ENCODE measurements at places on chromosomes 1 and 21. TPM values are rescaled to one million over a fixed set of nuclear protein-coding genes. Genes with fewer than 3 reads are reported as not detected.

DNA sequence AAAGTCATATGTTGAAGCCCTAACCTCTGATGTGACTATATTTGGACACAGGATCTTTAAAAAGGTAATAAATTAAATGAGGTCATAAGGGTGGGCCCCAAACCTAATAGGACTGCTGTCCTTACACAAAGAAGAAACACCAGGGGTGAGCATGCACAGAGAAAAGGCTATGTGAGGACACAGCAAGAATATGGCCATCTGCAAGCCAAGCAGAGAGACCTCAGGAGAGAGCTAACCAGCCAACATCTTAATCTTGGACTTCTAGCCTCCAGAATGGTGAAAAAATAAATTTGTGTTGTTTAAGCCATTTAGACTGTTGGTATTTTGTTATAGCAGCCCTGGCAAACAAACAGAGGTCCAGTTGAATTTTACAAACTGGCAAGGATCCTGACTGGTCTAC lies 223.9 kb downstream of the LTN1 start:
- no peak for DNase-seq

GRCh38 chr1:7406641-7407543 lies 364.2 kb upstream of the VAMP3 start:
- peak; percentile 77 for DNase-seq

- no peak for DNase-seq
These were observed 21.3 kb downstream of the VN1R5 start for GRCh38 chr1:247277191-247277590.

DNA sequence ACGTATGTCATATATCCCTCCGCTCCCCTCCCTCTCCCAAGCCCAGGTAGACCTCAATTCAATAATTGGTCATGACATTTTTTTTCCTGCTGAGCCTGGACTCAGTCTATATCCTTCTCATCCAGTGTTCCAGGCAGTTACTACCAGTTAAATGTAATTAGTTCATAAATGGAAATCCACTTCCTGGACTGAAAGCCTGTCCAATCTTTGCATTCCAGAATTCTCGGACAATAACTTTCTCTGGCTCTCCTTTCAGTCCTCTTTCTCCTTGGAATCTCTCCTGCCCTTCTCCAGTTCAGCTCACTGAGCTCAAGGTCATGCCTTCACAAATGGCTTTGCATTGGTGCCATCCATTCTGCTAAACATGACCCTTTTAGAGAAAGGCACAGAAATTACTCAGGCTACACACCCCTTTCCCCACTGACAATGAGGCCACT lies 34.8 kb downstream of the VWA5B1 start:
- DNase-seq = no peak

GRCh38 chr1:176976225-176976624 lies 188.3 kb downstream of the ASTN1 start:
- DNase-seq = no peak

DNA sequence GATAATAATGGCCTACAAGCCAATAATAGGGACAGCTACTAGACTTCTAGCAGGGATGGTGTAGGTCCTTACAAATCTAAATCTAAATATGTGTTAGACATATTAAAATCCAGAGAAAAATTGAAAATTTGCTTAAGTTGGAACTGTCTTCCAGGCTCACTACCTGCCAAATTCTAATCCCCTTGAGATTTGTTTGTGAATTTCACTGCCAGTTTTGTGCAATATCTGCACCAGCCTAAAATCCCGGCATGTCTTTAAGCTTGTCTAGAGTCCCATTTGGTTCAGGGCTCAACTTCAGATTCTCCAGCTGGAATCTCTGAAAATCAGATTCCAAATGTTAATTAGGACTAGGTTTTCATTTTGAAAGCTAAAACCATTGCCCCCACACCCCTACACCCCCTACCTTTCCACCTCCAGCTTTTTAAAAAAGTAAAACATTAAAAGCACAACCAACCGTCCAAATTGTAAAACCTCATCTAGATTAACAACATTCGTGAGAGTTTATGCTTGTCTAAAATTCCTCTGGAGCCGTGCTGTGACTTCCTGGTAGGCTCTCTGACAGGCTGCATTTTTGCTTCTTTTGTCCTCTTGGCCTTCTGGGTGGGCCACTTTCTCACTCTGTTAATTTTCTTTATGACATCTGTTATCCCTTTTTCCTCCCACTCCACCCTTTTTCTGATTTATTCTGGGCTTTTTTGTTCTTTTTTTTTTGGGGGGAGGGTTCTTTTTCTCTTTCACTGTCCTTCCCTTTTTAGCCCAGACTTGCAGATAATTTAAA lies 348.7 kb downstream of the PAPPA2 start:
- no peak for DNase-seq

GRCh38 chr1:150271291-150271959 lies 1.2 kb upstream of the C1orf54 start:
- no peak for DNase-seq

DNA sequence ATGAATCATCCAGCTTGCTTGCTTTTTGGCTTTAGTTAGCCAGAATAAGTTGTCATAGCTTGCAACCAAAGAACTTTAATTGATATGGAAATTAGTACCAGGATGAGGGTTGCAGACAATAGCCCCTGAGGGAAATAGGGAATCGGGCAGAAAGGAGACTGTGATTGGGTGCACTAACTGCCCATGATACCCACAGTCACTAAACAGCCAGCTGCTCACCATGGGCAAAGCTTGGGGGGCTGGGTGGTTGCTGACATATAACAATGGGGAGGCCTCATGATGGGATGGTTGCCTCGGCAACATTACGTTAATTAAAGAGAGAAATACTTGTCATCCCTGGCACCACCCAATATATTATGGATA lies 17.8 kb upstream of the PLA2G2E start:
- DNase-seq = no peak

GRCh38 chr1:30888391-30888790 lies 20.2 kb downstream of the SDC3 start:
- no peak for DNase-seq

DNA sequence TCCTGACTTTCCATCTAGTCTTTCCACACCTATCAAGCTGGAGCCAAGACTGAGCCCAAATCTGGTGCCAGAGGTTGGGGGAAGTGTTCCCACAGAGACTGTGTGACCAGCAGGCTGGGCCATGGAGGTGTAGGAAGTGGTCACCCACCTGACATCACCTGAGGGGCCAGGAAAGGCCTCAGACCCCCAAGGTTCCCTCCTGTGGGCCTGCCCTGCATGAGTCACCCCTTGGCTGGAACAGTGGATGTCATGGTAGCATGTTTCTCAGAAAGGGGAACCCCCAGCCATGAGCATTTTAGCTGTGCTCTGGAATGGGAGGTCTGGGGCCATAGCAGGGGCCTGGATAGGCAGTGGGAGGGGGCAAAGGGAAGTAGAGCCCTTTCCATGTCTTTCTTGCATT lies 5.7 kb upstream of the TNFRSF8 start:
- no peak for DNase-seq

DNA sequence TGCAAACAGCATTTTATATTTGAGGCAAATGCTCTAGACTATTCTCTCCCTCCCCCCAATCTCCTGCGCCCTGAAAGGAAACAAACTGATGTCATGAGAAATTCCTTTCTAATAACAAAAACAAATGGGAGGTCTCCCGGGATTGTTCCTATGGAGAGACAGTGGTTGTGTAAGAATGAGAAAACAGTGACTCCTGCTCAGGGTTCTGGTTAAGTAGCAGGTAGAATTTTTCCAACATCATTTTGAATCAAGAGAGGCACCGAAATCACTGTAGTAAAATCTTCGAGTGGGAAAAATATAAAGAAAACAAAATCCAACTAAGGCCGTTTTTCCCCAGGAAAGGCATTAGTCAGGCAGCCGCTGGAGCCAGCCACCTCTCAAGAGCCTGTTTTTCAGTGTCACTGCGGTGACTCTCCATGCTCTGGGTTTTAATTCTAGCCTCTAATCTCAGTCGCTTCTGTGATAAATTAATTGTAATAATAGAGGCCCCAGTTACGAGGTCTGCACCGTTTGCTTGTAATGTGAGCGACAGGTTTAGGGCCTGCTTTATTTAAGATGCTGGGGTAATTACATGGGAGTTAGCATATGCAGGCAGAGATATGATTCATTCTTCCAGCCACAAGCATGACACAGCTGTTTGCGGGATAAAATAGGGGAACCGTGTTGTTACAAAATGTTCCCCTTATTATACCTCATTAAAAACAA lies 80.3 kb downstream of the RNF220 start:
- DNase-seq = no peak

DNA sequence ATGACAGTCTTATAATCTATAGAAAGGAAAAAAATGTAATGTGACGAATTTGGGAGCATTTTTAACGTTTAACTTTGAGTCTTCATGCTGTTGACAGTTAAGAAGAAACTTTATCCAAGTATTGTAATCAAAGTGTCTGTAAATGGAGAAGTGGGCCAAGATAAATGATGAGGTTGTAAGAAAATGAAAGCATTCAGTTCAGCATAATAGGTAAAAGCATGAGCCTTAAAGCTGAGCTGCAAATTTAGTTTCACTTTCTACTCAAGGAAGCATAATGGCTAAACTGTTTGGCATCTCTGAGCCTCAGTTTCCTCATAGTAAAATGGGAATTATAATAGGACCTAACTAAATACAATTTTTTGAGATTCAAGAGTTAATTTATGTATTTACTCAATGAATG lies 1554.8 kb downstream of the KCNT2 start:
- DNase-seq = no peak

- no peak for DNase-seq
These were observed 17.5 kb downstream of the RHOU start for GRCh38 chr1:228752675-228753265.

GRCh38 chr1:179493323-179493722 lies 82.4 kb downstream of the NPHS2 start:
- DNase-seq = no peak

DNA sequence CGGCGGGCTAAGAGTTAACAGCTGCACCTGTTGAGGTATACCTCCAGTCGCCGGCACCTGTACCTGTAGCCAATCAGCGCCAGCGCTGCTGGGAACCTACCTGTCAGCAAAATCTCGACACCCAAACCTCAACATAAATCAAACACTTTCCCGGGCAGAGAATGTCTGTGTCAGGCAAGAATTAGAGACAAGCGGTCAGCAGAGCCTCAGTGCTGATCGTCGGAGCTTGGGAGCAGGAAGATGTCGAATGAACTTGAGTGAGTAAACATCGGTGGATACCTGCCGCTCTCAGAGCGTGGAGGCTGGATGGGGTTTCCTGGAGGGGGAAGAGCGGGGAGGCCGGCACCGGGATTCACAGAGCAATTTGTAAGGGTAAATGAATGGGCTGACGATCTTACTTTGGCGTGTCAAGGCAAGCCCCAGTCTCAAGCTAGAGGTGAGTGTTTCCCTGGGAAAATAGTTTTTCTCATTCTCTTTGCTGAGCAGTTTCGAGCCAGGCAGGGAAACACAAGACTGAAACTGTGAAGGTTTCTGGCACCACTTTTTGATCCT lies at the start of gene GRHL3:
Gene GRHL3 (plus strand): TSS at position 46 of the 552 bp plus-strand sequence. CDS start 195 bp downstream, at position 241.
- DNase-seq = no peak

GRCh38 chr1:63615768-63616420 lies 22.7 kb downstream of the PGM1 start:
- DNase-seq = no peak

DNA sequence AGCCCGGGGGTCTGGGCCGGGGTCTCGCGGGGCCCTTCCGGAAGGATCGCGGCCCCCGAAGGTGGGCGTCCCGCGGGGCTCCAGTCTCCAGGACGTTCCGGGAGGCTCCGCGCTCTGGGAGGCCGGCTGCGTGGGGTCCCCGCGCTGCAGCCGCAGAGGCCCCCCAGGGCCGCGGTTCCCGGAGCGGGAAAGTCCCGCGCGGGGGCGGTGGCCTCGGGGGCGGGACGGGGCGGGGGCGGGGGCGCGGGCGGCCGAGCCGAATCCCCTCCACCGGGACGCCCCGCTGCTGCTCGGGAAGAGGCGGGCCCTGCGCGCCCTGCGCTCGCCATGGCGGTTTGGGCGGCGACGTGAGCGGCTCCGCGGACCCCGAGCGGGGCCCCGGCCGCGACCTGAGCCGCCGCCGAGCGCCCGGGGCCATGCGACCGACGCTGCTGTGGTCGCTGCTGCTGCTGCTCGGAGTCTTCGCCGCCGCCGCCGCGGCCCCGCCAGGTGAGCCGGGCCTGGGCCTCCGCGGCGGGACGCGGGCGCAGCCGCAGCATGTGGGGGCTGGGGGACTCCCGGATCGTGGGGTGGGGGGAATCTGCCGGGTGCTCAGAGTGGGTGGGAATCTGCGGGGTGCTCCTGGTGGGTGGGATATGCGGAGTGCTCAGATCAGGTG lies at the start of gene IFNGR2:
Gene IFNGR2 (plus strand): TSS at position 286 of the 658 bp plus-strand sequence. CDS start 131 bp downstream, at position 417.
- DNase-seq = no peak

DNA sequence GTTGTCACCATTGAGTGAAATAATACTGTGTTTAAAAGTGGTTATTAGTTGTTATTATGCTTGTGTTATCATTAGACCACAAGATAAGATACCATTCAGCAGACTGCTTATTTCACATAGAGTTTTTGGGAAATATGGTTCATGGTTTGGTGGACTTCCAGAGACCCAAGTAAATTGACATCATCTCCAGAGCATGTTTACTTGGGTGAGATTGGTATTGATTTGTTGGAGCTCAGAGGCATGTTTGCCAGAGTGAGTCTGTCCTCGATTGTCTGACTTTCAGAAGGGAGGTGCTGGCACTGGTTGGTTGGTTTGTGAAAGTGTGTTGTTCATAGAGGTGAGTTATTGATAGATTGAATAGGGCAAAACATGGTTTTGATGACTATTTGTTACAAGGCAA lies 291.4 kb downstream of the TGFB2 start:
- DNase-seq = no peak

DNA sequence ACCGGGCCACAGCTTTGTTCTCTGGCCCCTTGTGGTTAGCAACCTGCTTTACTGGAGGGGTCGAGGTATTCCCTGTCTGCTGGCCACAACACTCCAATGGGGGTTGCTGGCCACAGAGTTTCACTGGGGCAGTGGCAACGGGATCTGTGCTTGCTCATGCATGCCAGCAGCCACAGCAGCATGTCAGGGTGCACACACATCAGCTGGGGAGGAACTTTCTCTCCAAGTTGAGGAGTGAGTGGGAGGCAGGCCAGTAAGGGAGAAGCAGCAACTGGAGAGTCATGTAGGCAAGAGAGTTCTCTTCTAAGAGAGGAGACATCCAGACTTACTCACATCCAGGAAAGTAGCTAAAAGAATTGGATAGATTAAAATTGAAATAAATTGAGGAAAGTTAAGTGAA lies 38.0 kb downstream of the SAMD13 start:
- no peak for DNase-seq

GRCh38 chr1:12601700-12602658 lies 16.0 kb downstream of the DHRS3 start:
- no peak for DNase-seq

DNA sequence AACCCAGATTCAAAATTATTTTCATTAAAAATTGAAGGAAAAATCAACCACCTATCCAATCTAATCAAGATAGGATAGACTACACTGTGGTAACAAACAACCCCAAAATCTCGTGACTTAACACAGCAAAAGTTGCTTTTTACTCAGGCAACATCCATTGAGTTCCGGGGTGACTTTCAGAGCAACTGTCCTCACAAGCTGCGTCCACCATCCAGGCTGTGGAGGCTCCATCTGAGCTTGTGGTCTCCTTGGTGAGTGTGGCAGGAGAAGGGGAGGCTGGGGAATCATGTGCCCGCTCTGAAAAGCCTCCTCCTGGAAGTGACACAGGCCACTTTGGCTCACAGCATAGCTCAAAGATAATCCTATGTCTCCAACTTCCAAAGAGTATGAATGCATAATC lies 52.4 kb downstream of the CD2 start:
- no peak for DNase-seq

SPRR5 gene
- total RNA-seq = not detected

MPZ gene
- 0.44 TPM for total RNA-seq

FCGR3A gene
- not detected for total RNA-seq

RNU1-1 gene
- total RNA-seq = 2,650 TPM

RPF1 gene
- total RNA-seq = 23.4 TPM

FAAH gene
- total RNA-seq = 15.3 TPM

MAP1LC3C gene
- total RNA-seq = 0.81 TPM

OR10Z1 gene
- not detected for total RNA-seq

LRRC53 gene
- total RNA-seq = not detected
